Cardiac fibroblast (primary cell): ENCODE measurements at places on chromosomes 1 and 21.

DNA sequence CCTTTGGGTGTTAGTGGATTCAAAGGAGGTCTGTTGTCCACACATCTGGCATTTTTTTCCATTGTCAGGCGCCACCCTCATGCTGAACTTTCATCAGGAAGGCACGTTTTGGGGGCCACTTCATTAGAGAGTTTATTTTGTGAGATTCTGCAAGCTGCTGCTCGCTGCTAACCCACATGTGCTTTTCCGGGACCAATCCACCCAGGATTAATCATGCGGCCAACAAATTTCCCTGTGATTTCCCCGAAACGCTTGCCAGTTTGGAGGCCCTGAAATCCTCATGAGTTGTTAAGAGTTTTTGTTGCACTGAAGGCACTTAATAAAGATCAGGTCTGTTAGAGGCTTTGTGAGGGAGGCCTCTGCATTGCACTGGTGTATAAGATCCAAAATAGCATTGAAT lies 2.4 kb downstream of the PDPN start:
- DNase-seq: no peak

DNA sequence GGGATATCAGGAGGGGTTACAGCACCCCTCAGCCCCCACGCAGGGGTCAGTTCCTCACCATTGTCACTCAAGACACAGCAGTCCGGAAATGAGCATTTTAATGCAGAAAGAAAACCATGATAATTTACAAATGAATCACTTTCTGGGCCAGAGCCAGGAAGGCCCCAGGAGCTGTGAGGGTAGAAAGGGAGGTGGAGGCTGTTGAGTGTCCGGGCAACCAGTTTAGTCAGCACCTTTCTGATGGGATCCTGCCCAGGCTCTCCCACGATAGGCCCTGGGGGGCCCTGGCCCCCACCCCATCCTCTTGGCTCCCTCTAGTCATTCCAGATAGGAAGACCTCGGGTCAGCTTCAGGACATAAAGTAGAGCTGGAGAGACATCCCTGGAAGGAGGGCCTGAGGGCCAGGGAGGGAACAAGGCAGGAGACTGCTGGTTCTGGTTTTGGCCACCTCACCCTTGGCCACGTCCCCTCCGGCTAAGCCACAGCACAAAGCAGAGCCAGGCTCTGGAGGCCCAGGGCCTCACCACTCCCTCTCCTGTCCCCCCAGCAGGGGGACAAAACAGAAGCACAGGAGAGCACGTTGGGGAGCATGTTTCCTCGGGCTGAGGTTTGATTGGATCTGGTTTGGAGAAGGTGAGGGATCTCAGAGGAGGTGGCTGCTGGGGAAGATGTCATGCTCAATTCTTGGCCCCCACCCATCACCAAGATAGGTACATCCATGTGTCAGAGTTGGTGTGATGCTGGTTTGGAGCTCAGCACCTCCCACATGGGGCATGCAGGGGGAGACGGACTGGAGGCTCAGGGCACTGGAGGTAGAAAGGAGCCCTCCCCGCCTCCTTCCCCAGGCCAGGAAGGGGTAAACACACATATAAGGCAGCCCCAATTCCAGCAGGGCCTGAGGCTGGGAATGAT lies 20.6 kb downstream of the ETNK2 start:
- DNase-seq: peak; percentile 88

DNA sequence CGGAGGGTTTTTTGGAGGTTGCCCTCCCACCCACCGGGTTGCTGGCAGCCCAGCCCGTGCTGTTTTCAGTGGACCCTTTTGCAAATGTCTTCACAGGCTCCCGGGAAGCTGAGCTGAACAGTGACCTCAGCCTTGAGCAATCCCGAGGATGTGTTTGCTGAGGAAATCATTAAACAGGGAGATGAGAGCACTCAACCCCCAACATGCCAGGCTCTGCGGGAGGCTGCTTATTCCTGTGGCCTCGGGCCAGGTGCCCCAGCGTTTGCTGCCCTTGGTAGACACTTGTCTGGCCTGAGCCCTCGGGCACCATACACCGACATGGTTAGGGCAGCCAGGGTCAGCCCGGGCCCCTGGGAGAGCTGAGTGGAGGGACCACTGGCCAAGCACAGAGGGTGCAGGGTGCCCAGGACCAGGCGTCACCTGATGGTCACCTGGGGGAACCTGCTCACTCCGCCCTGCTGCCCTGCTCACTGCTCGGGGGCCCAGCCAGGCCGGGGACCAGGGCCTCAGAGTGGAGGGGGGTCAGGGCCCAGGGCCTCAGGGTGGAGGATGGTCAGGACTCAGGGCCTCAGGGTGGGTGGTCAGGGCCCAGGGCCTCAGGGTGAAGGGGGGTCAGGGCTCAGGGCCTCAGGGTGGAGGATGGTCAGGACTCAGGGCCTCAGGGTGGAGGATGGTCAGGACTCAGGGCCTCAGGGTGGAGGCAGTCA lies 42.5 kb upstream of the POFUT2 start:
- peak; percentile 87 for DNase-seq

- no peak for DNase-seq
Observed at GRCh38 chr1:234289538-234290305, 83.5 kb upstream of the COA6 start.

DNA sequence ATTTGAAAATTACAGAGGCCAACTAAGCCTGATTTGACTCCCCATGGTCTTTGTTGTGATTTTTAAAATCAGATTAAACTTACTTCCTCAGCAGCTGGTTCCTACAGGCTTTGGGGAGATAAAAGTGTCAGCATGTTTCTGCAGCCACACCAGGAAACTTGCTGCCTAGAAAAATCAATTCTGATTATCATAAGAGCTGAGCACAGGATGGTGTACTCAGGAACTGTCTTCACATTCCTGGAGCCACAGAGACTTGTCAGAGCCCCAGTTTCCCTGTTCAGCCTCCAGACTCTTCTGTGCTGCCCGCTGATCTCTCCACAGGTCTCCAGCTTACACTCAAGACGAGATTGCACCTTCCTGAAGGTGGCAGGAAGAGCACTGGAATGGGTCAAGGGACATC lies 23.9 kb downstream of the RAB3B start:
- no peak for DNase-seq

DNA sequence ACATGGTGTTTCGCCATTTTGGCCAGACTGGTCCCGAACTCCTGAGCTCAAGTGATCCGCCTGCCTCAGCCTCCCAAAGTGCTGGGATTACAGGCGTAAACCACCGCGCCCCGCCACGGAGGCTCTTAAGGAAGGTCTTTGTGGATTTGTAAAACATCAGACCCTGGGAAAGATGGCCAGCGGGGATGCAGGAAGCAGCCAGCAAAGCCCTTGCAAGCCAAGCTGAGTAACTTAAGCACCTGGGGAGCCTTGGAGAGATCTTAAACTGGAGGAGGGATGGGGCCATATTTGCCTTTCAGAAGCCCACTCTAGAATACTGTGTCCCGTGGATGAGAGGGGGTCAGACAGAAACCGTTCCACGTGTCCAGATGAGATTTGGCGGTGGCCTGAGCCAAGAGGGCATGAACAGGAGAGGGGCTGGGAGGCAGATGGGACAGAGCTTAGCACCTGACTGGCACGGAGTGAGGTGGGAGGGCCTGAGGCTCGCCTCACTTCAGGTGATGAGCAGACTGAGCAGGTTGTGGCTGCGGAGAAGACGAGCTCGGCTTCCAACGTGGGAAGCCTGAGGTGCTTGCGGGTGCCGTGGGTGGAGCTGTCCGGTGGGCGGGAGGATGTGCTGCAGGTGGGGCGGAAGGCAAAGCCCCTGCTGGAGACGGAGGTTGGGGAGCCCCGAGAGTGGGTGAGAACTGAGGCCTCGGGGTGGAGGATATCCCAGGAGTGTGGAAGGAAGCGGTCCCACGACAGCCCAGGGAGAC lies 11.7 kb downstream of the C1orf216 start:
- no peak for DNase-seq

DNA sequence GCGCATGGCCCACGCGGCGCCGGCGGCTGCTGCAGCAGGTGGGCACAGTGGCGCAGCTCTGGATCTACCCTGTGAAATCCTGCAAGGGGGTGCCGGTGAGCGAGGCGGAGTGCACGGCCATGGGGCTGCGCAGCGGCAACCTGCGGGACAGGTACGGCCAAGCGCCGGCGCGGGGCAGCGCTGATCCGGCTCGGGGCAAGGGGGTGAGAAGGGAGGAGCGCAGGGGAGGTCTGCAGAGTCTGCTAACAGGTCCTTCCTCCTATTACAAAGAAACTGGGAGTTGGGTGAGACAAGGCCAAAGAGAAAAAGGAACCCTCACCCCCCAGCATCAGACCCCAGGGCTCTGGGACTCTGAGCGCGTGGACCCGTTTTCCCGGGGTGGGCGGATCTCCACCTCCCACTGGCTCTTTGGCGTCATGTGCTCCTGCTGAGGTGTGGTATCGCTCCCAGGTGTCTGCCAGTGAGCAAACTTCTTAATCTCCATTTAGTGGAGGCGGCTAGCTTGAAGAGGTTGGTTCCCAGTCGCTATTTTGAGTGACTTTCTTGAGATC lies 431 bp downstream of the MTARC1 start:
- DNase-seq: no peak

- peak; percentile 54 for DNase-seq
Observed at GRCh38 chr1:223258751-223259198, 105.2 kb downstream of the SUSD4 start.
